Type B pancreatic cell (in vitro differentiated cells): ENCODE measurements at places on chromosomes 16 and 17. TPM values are rescaled to one million over a fixed set of nuclear protein-coding genes. Genes with fewer than 3 reads are reported as not detected.

The HSD11B2 gene
- total RNA-seq: 5.4 and 8.5 TPM in 2 replicates

GRCh38 chr17:66468241-66469087 is 166.1 kb downstream of the PRKCA start:
- DNase-seq: no peak

DNA sequence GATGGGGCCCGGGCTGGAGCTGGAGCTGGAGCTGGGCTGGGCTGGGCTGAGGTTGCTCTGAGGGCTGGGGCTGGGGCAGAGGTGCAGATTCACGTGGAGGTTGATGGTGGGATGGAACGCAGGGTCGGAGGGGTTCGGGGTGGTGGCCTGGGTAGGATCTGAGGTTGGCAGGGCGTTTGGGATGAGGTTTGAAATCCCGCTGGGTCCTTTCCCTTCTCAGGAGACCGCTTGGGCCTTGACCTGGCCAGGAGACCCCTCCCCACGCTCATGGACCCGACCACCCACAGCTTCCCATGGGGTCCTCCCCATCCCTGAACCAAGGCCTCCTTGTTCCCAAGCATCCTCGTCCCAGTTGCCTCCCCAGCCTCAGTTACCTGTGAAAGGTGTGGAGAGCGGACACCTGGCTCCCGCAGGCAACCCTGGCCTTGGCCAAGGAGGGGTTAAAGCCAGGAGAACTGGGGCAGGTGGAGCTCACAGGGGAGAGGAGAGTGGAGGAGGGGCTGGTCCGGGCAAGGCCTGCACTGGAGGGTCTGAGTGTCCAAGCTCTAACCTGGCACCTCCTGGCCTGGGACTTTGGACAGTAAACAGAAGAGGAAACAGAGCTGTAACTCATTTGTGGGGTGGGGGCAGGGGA is at the start of gene ASGR2:
Gene ASGR2 (minus strand): TSS at position 582 of the 634 bp plus-strand sequence. CDS start 582 bp downstream, outside the sequence.
- DNase-seq: no peak

The KREMEN2 gene
- total RNA-seq: 4.5 and 7.7 TPM in 2 replicates

- no peak for DNase-seq
Observed at GRCh38 chr16:62764572-62764971, 728.3 kb upstream of the CDH8 start.

DNA sequence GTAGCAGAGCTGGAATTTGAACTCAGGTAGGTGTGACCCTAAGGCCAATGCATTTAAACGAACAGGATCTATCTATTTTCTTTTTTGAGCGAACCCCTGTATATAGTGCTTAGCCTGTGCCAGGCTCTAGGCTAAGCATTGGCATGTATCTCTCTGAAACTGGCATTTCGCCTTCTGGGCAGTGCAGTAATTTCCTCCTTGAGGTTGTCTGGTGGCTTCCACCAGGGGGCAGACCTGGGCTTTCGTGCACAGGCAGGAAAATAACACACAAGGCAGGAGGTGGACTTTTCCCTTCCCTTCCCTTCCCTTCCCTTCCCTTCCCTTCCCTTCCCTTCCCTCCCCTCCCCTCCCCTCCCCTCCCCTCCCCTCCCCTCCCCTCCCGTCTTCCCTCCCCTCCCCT is 34.4 kb upstream of the PRKCB start:
- peak; percentile 75 for DNase-seq

DNA sequence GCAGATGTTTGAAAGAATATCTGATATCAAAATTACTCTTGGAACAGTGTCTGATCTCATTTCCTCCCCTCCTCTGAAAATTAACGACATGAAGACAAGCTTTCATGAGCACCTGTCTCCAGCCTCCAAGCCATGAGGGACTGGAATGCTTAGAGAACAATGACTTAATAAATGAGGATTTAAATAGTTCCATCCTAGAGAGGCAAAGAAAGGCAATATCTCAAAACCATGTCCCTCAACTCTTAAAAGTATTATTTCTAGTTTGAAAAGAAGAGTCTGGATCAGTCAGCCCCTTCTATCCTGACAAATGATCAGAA is 137.5 kb downstream of the ANKFN1 start:
- DNase-seq: no peak

The IGF2BP1 gene
- total RNA-seq: 104 and 232 TPM in 2 replicates

GRCh38 chr17:57408071-57408811 is 151.9 kb downstream of the MSI2 start:
- DNase-seq: no peak

The ADGRG3 gene
- not detected in 2 replicates for total RNA-seq

The FN3K gene
- 30.3 and 31.3 TPM in 2 replicates for total RNA-seq

- DNase-seq: no peak
Observed at GRCh38 chr17:32551186-32551955, 64.6 kb downstream of the CDK5R1 start.

DNA sequence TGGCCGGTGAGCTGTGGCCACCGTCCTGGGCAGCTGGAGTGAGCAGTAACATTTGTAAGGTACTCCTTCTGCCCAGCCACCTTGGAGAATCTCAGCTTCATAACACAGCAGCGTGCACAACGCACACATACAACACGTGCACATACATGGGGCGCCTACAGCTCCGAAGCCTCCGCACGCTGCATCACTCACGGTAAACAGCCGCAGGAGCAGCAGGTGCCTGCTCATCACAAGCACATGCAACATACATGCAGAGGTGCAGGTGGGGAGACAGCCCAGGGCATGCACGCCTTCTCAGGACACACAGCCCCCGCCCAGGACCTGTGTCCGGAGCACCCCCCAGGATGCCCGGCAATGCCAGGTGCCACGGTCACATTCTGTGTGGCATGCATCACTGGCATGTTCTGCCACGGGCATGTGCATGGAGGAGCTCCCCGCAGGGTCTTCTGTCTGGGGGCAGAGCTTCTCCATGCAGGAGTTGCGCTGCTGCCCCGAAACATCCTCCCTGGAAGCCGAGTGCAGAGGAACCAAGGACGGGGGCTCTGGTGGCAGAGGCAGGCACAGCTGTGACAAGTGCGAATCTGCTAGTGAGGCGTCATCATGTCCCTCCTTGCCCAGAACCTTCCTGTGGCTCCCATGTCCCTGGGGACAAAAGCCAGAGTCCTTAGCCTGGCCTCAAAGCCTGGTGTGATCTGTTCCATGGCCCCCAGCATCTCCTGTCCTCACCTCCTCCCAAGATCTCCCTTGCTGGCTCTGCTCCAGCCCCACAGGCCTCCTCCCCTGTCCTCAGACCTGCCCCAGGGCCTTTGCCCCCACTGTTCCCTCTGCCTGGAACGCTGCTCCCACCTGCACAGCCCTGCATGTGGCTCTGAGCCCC is 184.0 kb upstream of the GSE1 start:
- DNase-seq: no peak
